PC-9 (cell line): ENCODE measurements at places on chromosomes 11 and 22.

DNA sequence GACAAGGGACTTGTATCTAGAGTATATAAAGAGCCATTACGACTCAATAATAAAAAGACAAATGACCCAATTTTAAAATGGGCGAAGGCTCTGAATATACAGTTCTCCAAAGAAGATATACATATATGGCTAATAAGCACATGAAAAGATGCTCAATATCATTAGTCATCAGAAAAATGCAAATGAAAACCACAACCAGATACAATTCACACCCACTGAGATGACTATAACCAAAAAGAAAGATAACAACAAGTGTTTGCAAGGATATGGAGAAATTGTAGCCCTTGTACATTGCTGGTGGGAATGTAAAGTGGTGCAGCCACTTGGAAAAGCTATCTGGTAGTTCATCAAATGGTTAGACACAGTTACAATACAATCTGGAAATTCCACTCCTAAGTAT, 96.3 kb downstream of the TRIM29 start:
- no peak for DNase-seq

DNA sequence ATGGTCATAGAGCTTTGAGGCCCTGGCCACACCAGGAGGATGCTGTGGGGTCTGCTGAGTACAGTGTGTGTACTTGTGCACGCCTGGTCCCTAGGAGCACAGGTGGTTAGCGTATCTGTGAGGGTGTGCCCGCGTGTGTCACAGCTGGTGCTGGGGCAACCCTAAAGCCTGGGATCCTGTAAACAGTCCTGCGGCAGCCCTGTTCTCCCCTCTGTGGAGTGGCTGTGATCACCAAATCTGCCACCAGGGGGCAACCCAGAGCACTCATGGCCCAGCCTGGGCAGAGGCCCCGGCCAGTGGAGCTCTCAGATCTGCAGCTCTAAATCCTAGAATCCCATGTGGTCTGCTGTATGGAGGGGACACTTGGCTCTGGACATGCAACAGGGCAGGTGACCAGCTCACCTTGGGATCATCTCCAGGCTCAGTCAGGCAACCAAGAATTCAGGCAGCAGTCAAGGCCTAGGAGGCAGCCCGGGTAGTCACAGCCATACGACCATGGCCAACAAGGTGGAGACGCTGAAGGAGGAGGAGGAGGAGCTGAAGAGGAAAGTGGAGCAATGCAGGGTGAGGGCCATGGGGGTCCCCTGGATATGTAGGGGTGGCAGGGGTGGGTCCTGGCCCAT, 3.9 kb downstream of the SH3BP1 start:
- peak; percentile 65 for DNase-seq

DNA sequence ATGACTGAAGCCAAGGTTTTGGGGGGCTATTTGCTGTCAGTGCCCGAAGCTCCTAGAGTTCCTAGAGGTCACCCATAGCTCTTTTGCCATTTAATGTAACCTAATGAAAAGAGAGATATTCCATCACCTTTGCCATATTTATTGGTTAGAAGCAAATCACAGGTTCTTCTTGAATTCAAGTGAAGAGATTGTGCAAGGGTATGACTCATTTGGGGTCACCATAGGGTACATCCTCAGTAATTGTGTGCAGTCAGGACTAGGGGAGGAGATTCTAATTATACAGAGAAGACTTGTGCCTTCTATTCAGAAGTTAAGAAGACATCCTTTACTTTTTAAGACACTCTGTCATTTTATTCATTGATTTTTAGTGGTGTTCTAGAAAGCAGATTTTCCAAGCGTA, 6.9 kb upstream of the PRAME start:
- DNase-seq, result no peak

GRCh38 chr11:26202754-26203153, 129.2 kb upstream of the ANO3 start:
- DNase-seq, result no peak

DNA sequence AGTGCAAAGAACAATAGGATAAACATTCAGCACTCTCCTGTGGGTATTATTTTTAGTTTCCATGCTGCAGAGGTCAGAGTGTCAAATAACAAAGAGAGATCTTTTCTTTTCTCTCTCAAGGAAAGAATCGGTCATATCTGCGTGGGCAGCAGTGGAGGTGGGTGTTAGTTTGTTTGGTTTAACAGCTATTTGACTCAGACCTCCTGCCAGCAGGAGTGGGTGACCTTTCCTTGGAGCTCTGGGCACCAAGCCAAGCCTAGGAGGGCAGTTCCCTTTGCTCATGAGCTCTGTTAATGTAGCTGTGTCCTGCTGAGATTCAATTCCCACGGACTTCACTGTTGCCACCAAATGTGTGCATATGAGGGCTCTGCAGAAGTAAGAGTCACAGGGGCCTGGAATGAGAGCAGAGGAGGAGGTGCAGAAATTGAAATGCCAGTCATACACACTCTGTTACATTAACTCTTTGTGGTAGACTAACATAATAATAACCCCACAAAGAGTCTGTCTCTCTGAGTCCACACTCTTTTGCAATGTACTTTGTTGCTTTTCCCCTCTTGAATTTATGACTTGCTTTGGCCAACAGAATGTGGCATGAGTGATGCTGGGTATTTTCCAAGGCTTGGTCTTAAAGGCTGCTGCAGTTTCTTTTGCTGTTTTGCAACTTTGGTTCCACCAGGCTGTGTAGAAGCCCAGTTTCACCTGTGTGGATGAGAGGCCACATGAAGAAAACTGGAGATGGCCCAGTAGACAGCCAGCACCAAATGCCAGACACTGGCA, 76.0 kb upstream of the GRK3 start:
- peak; percentile 37 for DNase-seq

DNA sequence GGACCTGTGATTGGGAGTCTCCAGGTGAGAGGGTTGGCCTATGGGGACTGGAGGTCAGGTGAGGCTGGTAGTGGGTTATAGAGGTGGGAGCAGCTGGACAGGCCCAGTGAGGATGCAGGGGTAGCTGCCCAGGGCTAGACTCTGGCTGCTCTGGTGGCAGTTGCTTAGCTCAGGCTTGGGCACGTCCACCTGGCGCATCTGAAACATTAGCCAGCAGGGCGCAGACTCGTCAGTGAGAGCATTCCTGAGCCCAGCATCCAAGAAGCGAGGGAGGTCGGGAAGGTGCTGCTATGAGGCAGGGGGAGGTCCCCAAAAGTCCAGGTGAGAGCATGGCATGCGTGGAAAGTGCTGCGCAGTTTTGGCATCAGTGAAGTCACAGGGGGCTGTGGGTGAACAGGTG, 3.5 kb upstream of the GGT1 start:
- DNase-seq, result no peak

DNA sequence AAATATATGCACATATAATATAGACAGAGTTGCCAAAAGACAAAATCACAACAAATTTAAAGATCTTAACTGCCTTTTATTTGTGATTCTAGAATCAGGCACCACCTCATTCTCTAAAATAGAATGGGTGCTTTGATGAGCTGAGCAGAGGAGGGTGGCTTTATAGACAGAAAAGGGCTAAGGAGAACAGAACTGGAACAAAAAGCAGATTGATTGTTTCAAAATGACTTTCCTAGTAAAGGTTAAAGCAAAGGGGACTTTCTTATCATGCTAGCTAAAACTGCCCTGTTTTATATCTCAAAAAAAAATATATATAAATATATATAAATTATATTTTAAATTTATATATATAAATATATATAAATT, 287.6 kb downstream of the FAT3 start:
- DNase-seq, result no peak

DNA sequence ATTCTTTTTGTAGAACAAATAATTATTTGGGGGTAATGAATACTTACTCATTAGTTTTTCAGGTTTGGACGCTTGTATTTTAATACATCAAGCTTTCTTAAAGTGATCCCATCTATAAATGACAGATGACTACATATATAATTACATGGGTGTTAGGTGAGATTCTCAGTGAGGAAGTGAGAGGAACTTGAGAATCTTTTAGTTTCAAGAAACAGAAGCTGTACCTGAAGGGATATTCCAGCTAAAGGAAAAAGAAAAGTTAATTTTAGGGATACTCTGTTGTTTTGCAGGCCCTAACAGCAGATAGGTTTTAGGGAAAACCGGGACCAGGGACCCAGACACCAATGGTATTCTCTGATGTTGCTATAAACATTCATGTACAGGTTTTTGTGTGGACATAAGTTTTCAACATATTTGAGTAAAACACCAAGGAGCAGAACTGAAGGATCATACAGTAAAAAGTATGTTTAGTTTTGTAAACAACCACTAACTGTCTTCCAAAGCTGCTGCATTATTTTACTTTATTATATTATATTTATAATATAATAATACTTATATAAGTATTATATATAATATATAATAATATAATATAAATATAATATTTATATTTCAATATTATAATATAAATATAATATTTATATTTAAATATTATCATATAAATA, 24.1 kb upstream of the PHOX2A start:
- DNase-seq, result no peak

DNA sequence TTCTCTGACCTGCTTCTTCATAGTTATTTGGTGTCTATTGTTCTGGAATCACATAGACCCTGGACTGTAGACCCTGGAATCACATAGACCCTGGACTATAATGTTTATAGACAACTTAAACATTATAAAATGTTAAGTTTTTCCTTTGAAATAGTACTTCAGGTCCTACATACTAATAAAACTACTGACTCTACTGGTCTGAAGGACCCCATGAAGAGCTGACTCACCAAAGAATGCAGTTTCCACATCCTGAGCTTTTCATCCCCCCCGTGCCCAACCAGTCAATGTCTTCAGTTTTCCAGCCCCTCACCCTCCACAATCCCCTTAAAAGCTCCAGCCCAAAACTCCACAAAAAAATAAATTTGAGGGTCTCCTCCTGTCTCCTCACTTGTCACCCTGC, 6.6 kb upstream of the PLEKHA7 start:
- no peak for DNase-seq

DNA sequence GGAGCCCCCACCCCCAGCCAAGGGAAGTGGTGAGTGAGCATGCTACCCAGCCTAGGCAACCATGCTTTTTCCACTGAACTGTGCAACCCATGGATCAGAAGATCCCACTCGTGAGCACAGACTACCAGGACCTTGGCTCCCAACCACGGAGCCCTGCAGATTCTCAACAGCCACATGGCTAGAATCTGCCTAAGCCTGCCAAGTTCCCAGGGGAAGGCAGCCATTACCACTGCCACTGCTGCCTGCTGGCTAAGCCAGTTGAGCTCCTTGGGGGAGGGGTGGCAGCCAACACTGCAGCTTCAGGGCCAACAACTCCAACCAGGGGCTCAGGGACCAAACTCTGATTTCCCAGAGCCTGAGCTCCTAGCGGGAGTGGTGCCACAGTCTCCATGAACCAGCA, 195.8 kb downstream of the DLG2 start:
- DNase-seq, result no peak

DNA sequence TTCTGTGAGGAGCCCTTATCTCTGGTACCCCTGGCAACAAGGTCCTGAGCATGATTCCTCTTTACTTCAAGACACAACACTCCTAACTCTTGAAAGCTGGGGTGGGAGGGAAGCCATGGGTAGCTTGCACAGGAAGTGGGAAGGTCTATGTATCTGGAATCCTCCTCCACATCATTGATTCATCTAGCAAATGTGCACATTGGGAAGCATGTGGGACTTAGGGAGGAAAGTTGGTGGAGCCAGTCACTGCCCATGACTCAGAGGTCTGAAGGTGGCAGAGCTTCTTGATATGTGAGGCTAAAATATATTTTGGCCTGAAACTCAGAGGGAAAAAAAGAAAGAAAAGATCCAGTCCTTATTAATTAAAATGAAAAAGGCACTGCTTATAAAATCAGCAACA, 1000.9 kb downstream of the DLG2 start:
- DNase-seq, result no peak

GRCh38 chr22:32897400-32897799, 95.9 kb downstream of the TIMP3 start:
- DNase-seq, result peak; percentile 55

DNA sequence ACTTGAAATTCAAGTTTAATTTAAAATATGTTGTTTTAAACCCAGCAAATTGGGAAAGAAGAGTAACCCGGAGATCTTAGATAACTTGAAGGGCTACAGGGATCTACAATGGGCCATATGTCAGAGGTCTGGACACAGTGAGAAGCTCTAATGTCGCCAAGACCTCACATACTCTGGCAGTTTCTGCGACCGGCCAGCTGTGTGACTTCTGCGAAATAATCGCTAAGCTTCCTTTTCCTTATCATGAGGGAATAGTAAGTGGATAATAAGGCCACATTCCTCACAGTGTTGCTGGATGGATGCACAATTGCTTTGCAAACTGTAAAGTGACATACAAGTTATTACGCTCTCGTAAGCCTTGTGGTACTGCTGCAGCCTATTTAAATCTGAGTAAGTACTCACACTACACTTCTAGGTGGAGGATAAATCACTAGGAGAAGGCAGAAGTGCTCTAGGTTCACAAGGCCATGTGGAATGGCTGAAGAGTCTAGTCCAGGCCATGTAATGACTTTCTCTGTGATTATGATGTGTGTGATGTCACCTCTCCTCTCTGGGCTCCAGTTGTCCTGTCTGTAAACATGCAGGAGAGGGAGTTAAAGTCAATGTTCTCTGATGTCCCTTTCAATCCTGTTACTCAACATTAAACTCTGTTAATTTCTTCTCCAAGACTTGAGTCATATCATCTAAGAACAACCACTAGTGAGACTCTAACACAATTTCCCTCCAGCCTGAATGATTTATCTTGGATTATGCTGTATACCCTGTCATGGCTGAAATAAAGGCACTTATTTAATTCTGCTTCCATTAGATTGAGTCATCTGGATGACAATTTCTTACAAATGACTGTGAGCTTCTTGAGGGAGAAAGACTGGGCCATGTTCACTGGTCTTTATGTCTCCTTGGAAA, 192.6 kb upstream of the NARS2 start:
- no peak for DNase-seq

DNA sequence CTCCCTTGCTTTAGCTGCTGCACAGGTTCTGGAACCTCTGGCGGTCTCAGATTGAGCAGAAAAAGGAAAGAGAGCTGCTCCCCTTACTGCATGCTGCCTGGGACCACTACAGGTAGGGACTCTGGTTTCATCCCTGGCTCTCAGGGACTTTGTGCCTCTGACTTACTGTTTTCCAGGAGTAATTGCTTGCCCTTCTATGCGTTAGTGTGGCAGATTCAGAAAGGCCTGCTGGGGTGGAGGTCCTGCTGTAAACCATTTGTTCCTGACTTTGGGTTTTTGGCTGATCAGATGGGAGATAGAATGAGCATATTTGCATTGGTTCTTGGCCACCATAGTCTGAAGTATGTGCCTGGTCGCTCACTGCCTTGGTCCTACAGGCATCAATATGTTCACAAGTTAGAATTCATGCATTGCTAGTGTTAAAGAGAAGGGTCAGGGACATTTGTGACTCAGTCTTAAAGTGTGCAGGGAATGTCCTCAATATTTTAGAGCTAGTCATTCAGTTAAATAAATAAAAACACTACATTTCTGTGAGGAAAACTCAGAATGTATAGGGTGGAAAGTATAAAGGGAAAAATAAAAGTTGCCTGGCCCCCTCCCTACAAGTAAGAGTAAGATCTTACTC, 78.0 kb downstream of the PISD start:
- no peak for DNase-seq
